ENCODE measurements at places on chromosomes 13 and 19.
A peak's percentile ranks its signal among the peaks of the same experiment; 100 is the strongest.

DNA sequence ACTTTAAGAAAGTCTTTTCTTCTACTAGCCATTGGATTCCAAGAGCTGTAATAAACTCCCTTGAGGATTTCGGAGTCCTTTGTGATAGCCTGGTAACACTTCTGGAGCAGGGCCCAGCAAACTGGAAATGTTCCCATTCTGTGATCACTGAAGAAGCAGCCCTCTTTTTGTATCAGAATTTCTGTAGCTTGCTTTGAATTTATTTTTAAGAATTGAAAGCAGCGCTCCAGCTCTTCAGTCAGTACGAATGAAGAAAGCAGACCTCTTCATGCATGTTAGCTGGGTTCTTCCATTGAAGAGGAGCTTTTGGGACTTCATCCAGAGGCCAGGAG is 141.5 kb downstream of the AKAP11 start:
- DNase-seq: no peak

DNA sequence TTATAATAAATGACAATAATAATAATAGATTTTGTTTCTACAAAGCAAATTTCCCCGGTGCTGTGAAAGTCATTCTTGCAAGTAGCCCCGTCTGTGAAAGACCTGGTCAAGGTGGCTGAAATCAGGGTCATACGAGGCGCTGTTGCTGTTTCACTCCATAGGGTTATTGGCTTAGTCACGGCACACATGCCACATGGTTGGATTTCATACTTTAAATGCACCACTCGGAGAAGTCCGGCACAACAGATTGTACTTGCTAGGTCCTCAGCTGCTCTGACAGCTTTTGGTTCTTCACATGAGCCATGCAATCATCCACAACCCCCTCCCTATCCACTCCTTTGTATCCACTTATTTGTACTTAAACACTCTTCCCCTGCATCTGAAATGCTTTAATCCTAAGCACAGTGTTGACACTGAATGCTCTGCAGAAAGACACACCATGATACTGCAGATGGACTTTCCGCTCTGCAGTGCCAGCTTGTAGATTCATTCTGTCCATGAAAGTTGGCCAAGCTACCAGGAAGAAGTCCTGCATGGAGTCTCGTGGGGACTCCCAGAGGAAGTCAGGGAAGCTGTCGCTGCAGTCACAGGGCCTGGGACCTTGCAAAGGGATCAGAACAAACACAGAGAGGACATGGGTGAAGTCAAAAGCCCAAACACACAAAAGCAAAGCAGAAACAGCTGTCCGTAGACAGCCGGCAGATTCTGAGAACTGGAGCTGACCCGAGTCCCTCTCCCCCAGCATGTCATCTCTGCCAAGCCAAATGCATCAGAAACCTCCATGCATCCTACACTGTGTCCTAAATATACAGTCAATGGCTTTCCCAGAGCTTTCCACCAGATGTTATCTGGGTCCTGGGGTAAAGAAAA is 124.6 kb downstream of the COL4A2 start:
- no peak for DNase-seq

DNA sequence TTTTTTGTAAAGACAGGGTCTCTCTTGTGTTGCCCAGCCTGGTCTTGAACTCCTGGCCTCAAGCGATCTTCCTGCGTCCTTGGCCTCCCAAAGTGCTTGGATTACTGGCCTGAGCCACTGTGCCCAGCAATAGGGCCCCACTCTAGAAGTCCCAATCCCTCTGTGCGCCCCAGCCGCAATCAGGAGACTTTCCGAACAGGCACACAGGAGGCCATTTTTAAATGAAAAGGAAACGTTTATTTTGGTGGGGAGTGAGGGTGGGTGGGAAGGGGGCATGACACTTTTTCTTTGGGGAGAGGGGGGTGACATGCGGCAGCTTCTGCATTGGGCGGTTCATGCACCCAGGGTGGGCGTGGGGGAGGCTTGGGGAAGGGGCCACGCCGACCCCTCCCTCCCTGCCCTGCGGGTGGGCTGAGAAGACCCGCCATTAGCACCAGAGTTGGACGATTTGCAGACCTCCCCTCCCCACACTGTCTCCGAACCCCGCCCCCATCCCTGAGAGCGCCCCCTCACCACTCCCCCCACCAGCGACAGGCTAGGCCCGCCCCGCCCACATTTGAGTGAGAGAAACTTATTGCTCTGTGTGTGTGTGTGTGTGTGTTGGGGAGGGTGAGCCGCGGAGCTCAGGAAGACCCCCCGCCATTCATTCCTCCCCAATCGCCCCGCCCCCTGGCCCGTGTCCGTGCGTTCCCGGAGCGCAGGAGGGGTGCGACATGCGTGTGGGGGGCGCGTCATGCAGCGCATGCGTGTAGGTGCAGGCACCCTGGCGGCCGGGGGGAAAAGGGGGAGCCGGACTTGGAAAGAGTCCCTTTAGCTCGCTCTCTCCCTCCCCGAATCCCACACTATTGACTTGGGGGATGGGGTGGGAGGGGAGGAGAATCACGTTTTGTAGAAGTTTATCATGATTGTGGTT is 17.2 kb downstream of the KCNC3 start:
- DNase-seq: no peak

- DNase-seq: no peak
These were observed 1.4 kb downstream of the DCUN1D2 start for GRCh38 chr13:113489171-113489548.

- DNase-seq: peak; percentile 80
These were observed 15.3 kb upstream of the GPR183 start for GRCh38 chr13:99322297-99323103.

DNA sequence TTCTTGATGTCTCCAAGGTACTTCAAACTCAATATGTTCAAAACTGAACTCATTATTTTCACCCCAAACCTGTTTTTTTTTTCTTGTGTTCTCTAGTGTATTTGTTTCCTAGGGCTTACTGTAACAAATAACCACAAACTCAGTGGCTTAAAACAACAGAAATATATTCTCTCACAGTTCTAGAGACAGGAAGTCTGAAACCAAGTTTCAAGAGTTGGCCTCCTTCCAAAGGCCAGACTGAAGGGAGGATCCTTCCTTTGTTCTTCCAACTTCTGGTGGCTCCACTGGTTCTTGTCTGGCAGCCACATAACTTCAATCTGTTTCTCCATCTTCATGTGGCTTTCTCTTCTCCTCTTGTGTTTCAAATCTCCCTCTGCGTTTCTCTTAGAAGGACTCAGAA is 62.0 kb upstream of the PDCD5 start:
- peak; percentile 83 for DNase-seq

DNA sequence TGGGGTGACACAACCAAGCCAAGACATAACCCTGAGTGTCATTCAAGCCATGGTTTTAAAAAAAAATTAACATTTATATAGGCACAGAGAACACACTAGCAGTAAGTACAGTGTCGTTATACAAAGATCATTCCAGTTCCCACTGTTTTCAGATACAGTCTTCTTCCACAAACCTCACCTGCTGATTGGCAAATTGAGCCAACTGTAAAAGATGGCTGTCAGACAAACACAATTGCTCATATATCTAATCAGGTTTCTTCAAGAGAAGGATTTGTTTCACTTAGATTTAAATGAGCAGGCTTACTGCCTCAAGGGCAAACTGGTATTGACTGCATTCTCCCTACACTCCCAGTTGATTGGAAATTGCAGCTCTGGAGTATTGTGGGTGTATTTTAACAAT is 308.9 kb downstream of the RBM26 start:
- no peak for DNase-seq

- DNase-seq: peak; percentile 71
These were observed 60.0 kb upstream of the LRCH1 start for GRCh38 chr13:46492946-46493345.

DNA sequence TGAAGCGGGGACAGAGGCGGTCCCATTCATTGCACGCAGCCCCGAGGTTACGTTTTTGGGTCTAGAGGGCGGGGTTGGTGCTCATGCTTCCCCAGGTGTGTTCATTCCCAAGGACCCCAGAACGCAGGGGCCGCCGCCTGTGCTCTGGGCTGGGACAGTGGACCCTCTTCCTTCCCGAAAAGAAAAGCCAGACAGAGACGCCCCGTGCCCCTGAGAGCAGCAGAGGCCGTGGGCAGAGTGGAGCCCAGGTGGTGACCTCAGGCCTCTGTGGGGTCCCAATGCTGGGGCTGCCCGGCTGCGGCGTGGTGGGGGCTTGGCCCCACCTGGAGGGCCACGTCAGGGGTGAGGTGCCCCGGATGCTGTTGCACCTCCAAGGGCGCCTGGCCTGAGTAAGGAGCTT is 15.4 kb downstream of the SGTA start:
- DNase-seq: no peak

DNA sequence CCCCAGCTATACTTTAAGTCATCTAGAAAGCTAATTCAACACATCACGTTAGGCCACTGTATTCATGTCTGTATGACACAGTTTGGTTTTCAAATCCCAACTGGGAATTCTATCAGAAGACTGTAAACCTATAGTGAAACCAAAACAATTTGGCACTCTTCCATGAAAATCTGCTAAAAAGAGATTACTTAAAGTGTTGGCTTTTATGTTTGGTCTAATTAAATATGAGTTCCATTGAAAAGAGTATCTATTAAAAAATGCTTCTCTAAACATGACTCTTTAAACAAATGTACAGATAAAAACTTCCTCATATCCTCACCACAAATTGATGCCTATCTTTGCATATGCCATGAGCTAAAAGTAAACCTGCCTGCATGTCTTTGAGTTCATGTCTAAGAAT is 25.4 kb downstream of the PCDH9 start:
- DNase-seq: no peak

DNA sequence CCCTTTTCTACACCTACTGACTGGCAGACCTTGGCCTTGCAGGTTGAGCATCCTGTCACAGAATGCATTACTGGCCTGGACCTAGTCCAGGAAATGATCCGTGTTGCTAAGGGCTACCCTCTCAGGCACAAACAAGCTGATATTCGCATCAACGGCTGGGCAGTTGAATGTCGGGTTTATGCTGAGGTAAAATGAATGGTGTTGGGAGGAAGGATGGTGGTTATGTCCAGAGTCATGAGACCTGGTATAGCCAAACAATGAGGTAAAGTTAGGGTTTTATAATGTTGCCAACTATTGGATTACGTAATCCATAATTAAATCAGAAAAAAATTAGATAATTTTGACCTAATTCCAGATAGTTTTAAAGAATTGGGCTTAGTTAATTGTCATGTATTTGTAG is 212.5 kb downstream of the PCCA start:
- no peak for DNase-seq

DNA sequence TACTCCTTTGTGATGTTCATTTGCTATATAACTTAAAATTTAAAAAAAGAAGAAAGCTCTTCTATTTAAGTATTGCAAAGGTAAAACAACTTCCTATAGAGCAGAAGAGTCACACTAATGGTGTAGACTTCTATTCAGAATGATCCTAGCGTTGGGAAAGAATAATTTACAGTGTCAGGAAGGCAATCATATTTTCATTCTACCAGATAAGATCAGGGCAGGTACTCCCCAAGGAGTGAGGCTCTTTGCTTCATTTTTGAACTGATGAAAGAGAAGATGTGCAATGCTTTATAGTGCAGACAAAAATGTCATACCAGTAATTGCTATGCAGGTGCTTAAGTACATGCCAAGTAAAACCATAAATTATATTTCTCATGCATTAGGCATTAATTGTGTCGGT is 1193.0 kb downstream of the PCDH9 start:
- DNase-seq: no peak

GRCh38 chr19:10095622-10095947 is 6.9 kb downstream of the ANGPTL6 start:
- no peak for DNase-seq

DNA sequence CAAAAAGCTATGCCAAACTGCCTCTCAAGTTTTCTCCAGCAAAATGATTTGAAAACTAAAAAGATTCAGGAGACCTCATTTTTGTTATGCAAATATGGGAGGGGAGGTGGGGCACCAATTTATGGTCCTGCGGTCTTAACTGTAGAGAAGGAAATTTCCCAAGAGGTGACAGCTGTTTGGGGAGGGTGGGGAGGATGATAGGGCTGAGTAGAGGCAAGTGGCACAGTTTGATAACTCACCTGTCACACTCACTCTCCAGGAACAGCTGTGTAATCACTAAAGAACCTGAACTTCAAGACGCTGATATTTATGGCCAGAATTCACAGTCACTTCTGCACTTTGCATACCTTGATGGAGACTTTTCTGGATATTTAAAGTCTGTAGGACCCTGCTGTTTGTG is 232.9 kb upstream of the STARD13 start:
- DNase-seq: no peak

Measured in Kasumi-1 (cell line).